ENCODE measurements at places on chromosomes 6 and 20.

DNA sequence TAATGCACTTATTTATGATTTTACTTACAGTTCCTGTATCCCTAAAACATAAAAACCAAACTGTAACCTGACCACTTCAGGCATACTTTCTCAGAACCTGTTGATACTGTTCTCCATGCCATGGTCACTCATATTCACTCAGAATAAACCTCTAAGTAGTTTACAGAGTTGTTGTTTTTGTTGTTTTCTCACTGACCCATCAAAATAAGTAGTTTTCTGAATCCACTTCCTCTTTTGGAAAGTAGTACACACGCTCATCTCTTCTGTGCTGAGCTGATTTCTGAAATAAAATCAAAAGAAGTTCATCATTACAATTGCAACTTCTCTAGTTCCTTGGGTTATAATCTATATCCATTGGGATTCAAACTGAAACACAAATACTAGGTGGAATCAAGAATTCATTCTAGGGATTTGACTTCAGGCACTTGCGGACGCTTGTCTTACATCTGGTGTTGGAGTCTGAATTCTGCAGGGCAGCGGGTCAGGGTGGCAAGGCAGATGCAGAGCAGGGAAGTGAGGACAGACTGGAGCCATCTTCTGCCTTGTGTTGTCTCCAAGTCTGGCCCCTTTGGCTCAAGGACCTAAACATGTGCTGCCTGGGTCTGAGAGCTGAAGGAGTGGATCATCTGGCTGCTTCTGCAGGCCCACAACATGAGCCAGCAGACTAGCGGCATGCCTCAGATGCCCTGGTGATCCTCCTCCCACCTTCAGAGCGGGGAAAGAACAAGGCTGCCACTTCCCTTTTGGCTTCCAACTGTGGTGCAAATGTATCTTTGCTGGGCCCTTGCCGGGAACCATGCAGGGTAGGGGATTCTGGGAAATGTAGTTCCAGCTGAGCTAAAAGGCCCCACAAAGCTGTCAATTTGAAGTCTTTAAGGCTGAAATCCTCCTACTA lies 167.9 kb upstream of the MYLIP start:
- DNase-seq = no peak

DNA sequence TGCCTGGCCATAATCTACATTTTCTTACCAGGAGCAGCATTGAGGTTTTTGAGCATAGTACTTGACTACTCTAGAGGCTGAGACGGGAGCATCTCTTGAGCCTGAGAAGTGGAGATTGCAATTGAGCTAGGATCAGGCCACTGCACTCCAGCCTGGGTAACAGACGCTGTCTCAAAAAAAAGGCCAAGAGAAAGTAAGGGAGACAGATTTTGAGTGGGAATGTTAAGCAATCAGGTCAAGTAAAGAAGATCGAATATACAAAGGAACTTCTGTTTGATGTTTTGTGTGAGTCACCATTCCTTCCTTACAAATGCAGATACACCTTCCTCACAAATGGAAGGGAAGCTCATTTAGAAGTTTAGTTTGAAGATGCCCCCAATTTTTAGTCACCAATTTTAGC lies 4.4 kb downstream of the PNRC1 start:
- no peak for DNase-seq

DNA sequence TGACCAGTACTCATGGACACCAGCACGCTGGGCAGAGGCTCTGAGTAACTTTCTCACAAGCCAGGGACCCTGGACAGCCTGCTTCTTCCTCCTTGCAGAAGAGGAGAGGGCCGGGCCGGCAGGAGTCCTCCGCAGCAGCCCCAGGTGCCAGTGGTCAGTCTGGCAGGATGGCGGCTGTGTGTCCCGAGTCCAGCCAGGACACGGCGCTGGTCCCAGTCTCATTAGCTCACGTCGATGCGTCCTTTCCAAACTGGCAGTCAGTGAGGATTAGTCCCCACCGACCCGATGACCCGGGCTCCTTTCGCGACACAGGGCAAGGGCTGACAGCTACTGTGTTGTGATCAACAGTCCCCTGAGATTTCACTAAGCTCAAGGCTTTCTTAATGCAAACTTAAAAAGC lies 267.0 kb downstream of the TAF4 start:
- DNase-seq = no peak

- DNase-seq = no peak
Observed at GRCh38 chr6:105805501-105806023, 280.6 kb upstream of the PRDM1 start.

DNA sequence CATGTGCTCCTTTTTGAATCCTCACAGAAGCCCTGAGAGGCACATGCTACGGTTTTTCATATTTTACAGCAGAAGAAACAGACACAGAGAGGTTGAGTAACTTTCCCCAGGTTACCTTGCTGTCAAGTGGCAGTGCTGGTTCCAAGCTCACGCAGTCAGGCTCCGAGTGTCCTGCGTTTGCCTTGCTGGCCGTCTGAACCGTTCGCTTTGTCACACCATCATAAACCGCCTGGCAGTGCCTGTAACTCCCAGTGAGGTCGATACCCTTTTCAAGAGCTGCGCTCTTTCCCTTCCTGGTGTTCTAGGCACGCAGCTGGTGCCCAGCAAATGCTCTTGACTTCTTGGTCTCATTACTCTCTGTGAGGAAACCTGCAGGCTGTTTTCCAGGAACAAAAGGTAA lies 31.3 kb upstream of the KCNG1 start:
- DNase-seq = no peak

DNA sequence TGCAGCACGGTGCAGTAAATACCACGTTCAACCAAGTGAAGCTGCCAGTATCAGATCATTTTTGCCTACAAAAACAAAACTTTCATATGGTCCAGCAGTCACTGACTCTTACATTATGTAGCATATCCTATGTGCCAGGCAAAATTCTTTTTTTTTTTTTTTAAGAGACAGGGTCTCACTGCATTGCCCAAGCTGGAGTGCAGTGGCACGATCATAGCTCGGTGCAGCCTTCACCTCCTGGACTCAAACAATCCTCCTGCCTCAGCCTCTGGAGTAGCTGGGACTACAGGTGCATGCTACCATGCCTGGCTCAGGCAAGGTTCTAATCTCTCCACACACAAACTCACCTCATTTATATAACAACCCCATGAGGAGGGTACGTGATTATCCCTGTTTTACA lies 208.6 kb upstream of the JARID2 start:
- no peak for DNase-seq

DNA sequence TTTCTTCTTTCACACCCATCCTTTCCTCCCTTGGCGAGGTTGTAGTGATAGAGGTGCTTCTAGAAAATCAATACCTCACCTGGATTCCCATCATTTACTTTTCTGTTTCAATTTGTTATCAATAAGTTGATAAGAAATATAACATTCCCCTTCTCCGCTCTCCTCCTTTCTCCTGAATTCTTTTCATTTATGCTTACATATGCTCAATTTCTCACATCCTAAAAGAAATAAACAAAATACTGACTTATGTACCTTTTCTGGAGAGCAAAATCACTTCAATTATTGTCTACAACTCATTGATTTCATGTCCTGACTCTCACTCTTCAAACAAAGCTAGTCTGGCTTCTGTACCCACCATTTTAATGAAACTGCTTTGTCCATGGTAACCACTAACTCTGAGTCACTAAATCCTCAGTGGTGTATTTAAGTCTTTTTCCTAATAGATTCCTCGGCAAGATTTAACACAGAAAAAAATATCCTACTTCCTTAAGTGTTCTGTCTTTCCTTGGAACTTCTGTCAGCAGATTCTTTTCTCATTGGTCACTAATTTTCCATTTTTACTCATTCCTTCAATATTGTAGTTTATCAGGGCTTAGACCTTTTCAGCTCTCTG lies 289.6 kb downstream of the RFPL4B start:
- no peak for DNase-seq

GRCh38 chr20:34458631-34459030 lies 57.6 kb upstream of the DYNLRB1 start:
- no peak for DNase-seq

GRCh38 chr6:168047841-168048723 lies 30.9 kb downstream of the FRMD1 start:
- DNase-seq = no peak

DNA sequence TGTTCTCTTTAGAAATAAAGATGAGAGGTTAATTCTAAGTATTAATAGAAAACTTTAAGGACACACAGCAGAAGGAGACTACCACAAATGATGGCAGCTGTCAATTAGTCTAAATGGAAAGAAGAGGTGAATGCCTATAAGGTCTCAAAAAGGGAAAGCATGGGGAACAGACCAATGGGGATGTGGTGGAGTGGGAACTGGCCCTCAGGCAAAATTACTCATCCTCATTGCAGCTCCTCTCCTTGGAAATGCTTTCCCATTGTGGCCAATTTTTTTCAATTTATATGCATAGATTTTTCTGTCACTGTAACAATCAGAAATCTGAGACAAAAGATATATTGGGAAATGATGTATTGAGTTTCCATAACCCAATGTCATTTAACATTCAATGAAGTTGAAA lies 222.9 kb upstream of the DEFB112 start:
- DNase-seq = no peak

DNA sequence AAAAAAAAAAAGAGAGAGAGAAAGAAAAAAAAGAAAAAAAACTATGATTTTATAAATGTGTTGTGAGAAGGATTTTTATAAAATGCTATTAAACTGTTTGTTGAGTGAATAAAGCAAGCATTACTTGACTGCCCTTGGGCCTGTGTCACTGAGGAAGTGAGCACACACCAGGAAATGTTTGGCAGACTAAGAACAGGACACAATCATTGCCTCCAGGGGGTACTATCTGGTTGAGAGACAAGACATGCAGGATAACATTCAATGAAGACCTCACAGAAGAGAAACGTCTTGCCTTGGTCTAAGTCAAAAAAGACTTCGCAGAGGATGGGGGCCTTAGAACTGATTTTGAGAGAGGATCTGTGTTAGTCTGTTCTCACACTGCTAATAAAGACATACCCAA lies 40.6 kb downstream of the MTFR2 start:
- DNase-seq = no peak

DNA sequence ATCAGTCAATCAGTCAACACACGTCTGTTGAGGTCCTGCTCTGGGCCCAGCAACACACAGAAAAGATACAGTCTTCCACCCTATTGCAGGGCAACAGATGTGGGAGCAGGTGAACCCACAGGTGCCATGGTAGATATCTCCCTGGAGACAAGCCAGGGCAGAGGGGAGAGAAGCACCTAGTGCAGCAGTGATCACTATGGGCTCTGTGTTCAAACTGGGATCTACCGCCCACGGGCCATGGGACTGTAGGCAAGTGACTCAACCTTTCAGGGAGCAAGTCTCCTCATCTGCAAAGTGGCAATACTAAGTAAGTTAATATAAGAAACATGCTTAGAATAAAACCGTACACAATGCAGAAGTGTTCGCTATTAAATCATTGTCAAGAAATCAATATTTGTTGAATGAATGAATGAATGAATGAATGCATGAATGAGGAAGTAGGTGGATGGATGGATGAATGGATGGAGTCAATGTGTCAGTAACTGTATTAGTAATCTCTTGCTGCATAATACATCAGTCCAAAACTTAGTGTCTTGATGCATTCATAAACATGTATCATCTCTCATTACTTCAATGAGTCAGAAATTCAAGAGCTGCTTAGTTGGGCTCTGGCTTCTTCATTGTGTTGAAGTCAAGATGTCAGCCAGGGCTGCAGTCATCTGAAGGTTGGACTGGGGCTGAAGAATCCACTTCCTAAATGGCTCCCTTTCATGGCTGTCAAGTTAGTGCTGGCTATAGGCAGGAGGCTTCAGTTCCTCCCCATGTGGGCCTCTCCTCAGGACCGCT lies 31.9 kb upstream of the NFATC2 start:
- DNase-seq = no peak

DNA sequence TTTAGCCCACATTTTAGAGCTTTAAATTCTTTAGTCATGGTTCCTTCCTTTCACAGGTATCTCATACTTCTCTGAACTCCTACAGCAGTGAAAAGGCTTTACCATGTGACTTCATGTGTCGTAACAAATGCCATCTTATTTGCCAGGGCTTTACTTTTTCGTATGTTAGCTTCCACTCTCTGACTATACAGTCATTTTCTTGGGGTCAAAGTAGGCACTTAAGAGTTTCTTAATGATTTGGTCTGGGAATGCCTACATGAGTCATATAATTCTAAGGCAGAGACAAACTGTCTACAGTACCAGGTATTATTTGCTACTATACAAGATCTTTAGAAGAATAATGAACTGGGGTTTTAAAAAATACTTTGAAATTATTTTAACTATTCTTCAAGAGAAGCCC lies 15.0 kb downstream of the RAB23 start:
- DNase-seq = no peak

DNA sequence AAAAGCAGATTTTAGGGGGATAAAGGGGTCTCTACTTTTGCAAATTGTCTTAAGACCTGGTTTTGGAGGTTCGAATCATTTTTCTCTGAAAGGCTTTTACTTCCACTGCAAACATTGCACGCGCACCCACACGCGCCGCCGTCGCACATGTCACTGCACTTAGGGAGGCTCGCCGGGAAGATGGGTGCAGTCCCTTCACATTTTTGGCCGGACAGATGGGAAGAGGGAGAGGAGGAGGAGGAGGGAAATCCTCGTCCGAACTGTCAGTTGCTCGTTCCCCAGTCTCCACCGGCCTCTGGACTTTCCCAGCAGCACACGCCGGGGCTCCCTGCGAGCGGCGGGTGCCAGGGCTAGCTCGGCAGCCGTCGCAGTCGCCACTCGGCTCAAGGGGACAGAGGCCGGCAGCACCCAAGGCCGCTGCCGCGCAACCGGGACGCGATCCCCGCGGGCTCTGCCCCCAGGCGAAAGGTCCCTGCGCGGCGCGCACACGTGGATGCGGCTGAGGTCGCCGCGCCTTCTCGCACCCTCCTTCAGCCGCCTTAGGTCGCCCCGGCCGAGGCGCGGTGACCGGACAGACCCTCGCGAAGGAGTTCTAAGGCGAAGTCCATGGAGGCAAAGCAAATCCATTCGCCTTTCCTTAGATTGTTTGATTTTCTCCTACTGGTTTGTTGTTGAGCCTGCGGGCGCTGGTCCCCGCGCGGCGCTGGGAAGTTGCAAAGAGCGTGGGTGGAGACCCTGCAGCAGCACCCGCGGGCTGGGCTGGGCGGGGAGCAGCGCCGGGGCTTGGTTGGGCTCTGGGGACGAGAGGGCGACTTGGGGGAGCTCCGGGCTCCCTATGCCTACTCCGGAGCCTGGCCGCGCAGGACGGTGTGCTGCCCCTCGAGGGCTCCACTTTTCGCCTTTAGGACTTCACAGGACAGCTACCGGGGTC lies 1.2 kb downstream of the MYB start:
- DNase-seq = peak; percentile 53

- DNase-seq = no peak
Observed at GRCh38 chr6:12605888-12606345, 110.7 kb upstream of the PHACTR1 start.

- DNase-seq = no peak
Observed at GRCh38 chr6:26019261-26019830, 56.7 kb downstream of the TRIM38 start.

- DNase-seq = no peak
Observed at GRCh38 chr6:150336299-150336698, 32.5 kb upstream of the IYD start.

- DNase-seq = no peak
Observed at GRCh38 chr6:36319436-36319762, 17.3 kb downstream of the BNIP5 start.

- DNase-seq = peak; percentile 8
Observed at GRCh38 chr6:40788661-40789655, 201.8 kb upstream of the LRFN2 start.
